ENCODE measurements at places on chromosomes 2 and 18. TPM values are rescaled to one million over a fixed set of nuclear protein-coding genes. Genes with fewer than 3 reads are reported as not detected.
A peak's percentile ranks its signal among the peaks of the same experiment; 100 is the strongest.

TUBB8B gene
- not detected for total RNA-seq

CXCR1 gene
- total RNA-seq, result 0.28 TPM

GRCh38 chr18:56076723-56077122, 488.7 kb upstream of the TCF4 start:
- ATAC-seq, result no peak

GRCh38 chr2:9993488-9994165, 42.1 kb downstream of the GRHL1 start:
- ATAC-seq, result peak; percentile 76

DNA sequence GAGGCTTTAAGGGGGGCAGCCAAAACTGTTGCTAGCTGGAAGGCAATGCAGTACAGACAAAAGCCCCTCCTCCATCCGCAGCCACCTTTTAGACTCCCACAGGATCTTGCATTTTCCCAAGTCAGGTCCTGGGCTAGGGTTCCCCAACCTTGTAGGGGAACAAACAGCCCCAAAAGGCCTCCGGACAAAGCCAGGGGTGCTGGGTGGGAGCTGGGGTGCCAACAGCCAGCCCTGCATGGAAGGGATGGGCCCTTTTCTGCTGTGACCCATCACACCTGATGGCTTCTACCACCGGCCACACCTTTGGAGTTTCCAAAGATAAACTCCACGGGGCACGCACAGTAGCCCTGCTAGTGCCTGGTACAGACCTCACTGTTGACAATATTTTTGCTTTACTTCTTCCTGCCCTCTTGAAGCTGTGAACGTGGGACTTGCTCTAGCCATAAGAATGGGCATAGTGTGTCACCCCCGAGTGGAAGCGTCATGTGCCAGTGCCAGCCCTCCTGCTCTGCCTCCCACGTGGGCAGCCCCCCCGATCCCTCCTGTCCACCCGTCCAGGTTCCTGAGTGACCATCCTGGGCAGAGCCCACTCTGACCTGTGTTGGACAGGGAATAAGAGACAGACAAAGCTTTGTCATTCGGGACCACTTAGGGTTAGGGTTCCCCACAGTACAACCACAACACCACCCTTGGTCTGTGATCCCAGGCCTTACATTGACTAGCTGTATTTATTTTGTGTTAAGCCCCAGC, 18.8 kb downstream of the TUBB6 start:
- no peak for ATAC-seq

DNA sequence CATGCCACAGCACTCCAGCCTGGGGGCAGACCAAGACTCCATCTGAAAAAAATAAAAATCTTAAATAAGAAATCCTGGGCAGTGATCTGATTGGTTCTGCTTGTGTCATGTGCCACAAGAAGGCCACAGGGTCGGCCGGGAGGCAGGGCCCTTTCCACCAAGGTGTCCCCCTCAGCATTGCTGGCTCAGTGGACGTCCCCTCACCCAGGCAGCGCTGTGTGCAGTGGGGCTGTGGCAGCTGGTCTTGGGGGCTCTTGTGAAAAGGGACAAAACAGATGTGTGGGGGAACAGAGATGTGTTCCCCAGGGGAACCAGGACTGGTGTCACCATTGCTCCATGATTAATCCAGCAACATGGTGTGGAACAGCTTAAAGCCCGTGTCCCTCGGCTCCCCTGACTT, 60.5 kb downstream of the HS6ST1 start:
- no peak for ATAC-seq

GRCh38 chr2:60391649-60392375, 161.6 kb downstream of the BCL11A start:
- peak; percentile 62 for ATAC-seq

GRCh38 chr18:68800075-68800474, 2.2 kb downstream of the CCDC102B start:
- ATAC-seq, result no peak

DNA sequence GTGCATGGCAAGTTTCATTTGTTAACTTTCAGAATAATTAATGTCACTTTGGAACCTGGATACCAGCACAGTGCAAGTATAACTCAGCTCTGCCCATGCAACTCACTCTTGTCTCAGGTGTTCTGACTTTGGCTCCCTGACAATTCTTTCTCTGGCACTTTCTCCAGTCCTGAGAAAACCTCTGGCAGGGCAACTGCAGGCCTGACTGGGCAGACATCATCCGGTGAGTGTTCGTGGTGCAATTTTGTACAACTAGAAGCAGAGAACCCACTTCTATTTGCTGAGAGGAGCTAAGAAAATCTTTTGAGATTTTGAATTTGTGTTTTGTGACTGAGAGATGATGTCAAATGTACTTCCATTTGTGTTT, 143.0 kb downstream of the AQP4 start:
- no peak for ATAC-seq

TCF23 gene
- 0.66 TPM for total RNA-seq

IL1B gene
- 30.7 TPM for total RNA-seq

Data from motor neuron (in vitro differentiated cells).